ENCODE measurements at places on chromosomes 13 and 19.

DNA sequence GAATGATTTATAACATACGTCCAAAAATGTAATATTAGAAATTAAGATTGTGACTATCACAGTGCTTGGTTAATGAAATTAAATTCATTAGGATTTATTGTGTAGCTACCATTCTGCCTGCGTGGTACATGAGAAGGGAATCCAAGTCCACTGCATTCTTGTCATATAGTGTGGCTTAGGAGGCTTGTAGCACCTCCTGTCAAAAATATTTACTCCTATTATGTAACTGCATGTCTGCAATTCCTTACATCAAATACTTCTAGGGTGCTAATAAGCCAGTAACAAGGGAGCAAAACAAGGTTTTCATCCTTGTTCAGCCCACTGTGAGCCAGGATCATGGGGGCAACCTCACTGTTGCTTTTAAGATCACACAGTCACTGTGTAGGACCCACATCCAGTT lies 199.0 kb downstream of the SLC7A1 start:
- DNase-seq = no peak

- DNase-seq = no peak
Observed at GRCh38 chr19:13300421-13301030, 150.3 kb downstream of the IER2 start.

GRCh38 chr19:50255115-50255514 lies 51.7 kb downstream of the MYH14 start:
- DNase-seq = no peak

GRCh38 chr13:107743983-107744382 lies 471.4 kb downstream of the LIG4 start:
- DNase-seq = no peak

GRCh38 chr13:97335488-97336134 lies 98.4 kb upstream of the RAP2A start:
- DNase-seq = no peak

DNA sequence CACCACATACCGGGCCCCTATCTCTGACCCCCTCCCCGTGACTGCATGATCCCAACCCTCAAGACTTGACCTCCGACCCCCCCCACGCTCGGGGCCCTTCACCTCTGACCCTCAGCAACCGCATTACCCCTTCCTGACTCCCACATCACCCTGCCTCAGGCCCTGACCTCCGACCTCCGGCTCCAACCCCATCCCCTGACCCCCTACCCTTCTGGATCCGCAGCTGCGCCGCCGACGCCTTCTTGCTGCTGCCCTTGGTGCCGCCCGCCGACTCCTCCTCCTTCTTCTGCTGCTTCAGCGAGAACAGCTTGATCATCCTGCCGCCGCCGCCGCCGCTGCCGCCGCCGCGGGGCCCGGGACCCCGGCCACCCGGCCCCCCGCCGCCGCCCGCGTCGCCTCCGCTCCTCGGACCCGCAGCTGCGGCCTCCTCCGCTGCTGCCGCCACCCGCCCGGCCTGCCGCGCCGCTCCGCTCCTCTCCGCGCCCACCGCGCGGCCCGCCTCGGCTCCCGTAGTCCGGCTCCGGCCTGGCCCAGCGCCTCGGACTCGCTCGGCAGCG lies at the start of gene UBE2M:
Gene UBE2M, minus strand, starts transcription at position 546 of the 557 bp plus-strand sequence. Its CDS starts 230 bp downstream, at position 316.
- peak; percentile 88 for DNase-seq

DNA sequence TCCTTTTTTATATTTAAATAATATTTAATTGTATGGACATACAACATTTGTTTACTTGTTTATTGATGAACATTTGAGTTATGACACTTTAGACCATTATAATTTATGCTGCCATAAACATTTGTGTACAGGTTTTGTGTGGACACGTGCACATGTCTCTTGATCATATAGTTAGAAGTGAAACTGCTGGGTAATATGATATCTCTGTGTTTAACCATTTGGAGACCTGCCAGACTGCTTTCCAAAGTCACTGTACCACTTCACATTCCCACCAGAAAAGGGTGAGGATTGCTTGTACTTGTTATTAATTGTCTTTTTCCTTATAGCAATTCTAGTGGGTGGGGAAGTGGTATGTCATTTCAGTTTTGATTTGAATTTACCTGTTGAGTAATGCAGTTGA lies 145.6 kb upstream of the KLHL1 start:
- no peak for DNase-seq

- DNase-seq = no peak
Observed at GRCh38 chr13:22517544-22517943, 663.2 kb upstream of the SGCG start.

DNA sequence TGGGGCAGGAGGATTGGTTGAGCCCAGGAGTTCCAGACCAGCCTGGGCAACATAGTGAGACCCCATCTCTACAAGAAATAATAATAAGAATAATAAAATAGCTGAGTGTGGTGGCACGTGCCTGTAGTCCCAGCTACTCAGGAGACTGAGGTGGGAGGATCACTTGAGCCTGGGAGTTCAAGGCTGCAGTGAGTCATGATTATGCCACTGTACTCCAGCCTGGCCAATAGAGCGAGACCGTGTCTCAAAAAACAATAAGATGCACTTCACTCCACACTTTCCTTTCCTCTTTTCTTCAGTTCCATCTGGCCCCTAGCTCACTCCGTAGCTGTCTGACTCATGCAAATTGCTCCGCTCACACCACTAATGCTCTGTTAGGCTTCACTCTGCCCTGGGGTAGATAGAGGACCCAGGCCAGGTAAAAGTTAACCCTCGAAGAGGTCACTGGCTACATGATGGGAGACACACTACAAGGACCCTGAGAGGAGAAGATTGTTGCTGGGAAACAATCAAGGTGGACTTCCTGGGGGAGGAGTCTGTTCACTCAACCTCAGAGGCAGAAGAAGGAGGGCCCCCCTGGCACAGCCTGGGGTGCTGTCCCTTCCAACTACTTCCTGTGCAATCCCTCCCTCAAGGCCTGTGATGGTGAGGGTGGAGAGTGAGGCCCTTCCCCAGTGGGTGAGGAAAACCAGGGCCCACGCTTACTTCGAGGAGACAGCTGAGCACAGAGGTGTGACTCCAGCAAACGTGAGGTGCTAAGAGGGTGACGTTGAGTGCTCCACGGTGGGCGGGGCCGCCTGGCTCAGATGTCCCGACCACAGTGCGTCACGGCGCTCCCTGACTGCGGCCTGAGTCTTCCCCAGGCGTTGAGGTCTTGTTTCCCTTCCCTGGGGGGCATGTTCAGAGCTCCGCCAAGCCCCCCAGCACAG lies 8.8 kb upstream of the TNFSF9 start:
- DNase-seq = peak; percentile 61

GRCh38 chr19:17861542-17862402 lies 2.1 kb downstream of the RPL18A start:
- no peak for DNase-seq

GRCh38 chr19:8069096-8069973 lies 16.8 kb downstream of the CCL25 start:
- DNase-seq = no peak

- no peak for DNase-seq
Observed at GRCh38 chr13:111668451-111668850, 348.0 kb downstream of the TEX29 start.

- no peak for DNase-seq
Observed at GRCh38 chr19:14146789-14147216, 10.4 kb upstream of the ASF1B start.

GRCh38 chr13:85896516-85897450 lies 97.6 kb upstream of the SLITRK6 start:
- DNase-seq = no peak

GRCh38 chr19:51531349-51532315 lies at the start of gene SIGLEC6:
TSS of gene SIGLEC6 (minus strand) at chr19:51531670. CDS start at chr19:51531648, 22 bp downstream.
- peak; percentile 76 for DNase-seq

- no peak for DNase-seq
Observed at GRCh38 chr19:13615890-13616289, 109.6 kb upstream of the CACNA1A start.

DNA sequence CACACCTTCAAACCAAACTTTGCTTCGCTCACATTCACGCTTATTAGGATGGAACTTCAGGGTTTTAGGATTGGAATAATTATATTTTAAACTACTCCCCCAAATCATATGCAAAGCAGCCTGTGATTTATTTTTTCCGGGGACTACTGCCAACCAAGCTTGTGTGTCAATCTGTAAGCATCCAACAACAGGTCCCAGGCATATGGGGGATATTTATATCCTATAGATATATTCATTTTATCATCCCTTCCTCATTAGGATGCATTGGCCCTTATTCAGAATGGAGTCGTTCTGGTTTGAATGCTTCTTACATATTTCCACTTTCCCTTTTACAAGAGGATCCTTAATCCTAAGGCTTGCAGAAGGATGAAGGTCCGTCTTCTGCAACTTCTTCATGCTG lies 8.8 kb upstream of the C19orf84 start:
- no peak for DNase-seq

GRCh38 chr13:20190481-20191310 lies 2.0 kb downstream of the GJB2 start:
- no peak for DNase-seq

DNA sequence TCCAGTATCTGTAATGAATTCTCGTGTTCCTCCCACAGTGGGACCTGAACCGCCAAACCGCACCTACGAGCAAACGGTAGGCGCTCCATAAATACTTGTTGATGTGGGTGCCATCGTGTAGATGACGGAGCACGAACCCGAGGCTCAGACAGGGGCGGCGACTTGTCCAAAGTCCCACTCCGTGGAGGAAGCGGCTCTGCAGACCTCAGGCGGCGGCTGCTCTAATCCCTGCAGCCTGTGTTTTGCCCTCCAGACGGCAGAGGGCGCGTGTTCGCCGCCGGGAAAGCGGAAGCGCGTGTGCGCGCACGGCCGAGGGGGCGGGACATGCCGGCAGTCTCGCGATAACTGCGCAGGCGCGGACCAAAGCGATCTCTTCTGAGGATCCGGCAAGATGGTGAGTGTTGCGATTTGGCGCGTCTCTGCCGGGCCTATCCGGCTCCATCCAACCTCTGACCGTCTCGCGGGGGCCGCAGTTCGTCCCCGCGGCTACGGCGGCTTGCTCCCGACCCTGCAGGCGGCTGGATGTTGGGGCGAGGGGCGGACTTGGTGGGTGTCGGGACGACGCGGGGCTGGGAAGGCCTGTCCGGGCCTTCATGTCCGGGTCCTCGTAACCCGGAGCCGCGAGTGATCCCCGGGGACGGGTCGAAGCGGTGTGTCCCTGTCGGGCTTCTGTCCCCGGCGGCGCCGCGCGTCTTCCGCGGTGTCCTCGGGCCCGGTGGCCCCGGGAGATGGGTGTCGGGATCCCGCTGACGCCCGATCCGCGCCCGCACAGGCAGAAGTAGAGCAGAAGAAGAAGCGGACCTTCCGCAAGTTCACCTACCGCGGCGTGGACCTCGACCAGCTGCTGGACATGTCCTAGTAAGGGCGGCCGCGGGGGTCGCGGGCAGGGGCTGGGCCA lies at the start of gene RPS15:
Gene RPS15, plus strand, starts transcription at position 362 of the 898 bp plus-strand sequence. Its CDS starts 30 bp downstream, at position 392.
- DNase-seq = peak; percentile 98

GRCh38 chr19:570251-570686 lies 2.1 kb upstream of the BSG start:
- DNase-seq = no peak

DNA sequence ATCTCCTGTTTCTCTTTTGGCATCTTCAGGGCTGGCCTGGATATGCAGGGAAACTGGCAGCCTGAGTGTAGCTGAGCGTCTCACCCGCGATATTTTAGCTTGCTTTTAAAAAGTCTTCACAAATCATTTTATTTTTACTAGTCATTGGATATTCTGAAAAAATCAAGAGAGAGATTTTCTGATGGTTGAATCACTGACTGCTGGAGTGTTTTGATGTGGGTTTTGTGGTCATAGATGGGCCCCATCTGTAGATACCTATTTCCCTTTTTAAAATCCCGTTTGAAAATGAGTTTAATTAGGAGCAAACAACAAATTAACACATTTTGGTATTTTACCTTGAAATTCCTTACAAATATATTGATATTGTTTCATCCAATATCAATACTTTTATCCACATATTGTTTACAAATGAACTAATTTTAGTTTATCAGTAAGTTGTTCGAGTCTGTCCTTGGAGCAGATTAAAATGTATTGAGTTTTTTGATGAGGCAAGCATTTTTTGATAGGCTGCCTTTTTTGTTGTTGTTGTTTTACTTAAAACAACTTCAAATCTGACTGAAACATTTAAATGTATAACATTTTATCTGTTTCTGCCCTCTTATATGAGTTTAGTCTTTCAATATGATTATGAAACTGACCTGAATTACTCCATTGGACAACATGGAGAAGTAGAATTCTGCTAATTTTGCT lies 21.5 kb upstream of the OXGR1 start:
- DNase-seq = no peak

- DNase-seq = peak; percentile 94
Observed at GRCh38 chr19:44757057-44757734, 8.7 kb downstream of the BCL3 start.

- DNase-seq = no peak
Observed at GRCh38 chr19:58479303-58479702, 3.2 kb downstream of the ZNF446 start.

DNA sequence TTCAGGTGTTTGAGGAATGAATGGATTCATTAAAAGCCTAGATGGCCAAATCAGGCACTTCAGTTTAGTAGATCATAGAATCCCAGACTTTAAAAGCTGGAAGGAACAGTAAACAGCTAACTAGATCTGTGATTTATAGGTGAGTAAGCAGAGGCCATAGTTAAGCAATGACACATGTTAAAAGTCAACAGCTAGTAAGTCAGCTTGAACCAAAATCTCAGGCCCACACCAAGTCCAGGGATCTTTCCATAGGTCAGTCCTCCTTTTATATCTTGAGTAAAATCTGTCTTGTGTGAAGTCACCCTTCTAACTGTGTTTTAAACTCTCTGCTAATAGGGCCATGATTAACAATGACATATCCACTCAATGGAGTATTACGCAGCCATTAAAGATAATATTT lies 275.5 kb upstream of the SOX21 start:
- DNase-seq = no peak

DNA sequence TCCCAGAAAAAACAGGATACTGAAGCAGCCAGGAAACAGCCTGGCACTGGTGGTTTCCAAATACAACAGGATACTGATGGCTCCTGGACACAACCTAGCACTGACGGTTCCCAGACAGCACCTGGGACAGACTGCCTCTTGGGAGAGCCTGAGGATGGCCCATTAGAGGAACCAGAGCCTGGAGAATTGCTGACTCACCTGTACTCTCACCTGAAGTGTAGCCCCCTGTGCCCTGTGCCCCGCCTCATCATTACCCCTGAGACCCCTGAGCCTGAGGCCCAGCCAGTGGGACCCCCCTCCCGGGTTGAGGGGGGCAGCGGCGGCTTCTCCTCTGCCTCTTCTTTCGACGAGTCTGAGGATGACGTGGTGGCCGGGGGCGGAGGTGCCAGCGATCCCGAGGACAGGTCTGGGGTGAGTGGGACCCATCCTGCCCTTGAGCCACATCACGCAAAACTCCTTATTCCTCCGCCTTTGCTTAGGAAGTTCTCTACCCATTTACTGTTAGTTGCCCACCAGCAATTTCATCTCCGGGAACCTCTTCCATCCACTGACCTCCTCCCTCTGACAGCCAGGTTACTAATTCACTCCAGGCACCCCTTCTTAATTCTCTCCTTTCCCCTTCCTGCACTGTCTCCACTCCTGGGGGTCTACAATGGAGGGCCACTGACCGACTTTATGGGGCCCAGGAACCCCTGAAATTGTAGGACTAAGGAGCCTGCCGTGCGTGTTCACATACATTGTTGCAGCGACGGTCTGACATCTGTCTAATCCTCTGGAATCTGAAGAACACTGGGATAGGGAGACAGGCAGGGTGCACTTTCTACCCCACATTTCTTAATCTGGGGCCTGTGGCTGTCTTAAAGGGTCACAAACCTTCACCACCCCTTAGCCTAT lies 1.2 kb downstream of the ITPKC start:
- DNase-seq = peak; percentile 78

Measured in right cardiac atrium (tissue), 5 donors.